ENCODE measurements at places on chromosomes 4 and X.

DNA sequence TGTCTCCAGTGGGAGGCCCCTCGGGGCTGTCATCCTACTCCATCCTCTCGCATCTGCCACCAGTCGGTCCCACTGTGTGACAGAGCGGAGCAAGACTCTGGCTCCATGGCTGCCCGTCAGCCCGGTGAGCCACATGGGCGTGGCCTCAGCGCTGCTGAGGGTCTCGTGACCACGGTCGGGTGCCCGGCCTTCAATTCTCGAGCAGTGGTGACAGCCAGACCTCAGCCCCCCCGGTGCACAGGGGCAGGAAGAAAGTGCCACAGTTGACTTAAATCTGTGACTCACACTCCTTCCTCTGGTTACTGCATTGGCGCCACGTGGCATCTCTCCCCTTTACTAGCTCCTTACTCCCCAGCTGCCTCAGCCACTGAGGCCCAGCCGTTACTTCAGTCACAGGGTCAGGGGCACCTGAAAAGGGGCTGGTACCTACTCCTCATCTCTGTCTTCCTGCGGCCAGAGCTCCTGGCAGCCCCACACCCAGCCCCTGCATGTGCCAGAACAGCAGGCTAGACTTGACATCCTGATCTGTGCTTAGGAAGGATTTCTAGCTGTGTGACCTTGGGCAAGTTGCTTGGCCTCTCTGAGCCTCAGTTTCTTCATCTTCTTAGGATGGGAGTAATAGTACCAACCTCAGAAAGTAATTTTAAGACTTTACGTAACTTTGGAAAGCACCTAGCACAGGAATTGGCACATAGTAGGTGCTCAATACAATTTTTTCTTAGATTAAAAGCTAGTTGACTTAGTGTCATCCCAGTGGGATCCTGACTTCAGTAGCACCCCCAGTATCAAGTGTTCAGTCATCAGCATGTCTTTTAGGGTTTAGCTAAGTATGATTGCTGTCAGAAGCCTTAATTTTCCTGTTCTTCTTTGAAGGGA, 66.1 kb downstream of the TNIP2 start:
- DNase-seq = no peak

GRCh38 chr4:84706286-84706685, 123.4 kb downstream of the CDS1 start:
- DNase-seq = no peak

DNA sequence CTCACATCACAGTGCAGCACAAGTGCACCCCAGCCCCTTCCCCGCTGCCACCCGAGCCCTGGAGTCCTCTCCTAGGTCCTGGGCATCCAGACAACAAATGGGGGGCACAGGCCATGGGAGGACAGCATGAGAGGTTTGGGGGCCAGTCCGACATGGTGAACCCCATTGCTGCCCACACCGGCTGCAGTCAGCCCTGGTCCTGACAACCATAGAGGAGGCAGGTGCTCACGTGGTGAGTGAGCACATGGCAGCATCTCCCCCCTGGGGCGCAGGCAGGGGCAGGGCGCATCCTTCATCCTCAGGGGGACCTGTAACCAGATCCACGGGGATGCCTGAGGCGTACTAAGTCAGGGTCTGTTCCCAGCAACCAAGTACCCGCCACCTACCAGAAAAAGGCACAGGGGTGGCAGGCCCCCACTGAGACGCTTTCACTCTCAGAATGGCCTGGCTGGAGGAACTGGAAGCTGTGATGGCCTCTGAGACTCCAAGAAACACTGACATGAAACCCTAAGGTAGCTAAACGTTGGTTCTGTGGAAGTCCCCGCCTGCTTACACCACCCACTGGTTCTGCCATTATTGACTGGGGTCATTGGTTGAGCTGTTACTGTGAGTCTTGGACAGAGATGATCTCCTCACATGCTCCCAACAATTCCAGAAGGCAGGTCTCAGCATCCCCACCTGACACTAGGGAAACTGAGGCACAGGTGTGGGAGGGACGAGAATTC, 6.5 kb downstream of the ZFYVE28 start:
- no peak for DNase-seq

- no peak for DNase-seq
These were observed 338.3 kb upstream of the TEX13C start for GRCh38 chrX:124981420-124981819.

DNA sequence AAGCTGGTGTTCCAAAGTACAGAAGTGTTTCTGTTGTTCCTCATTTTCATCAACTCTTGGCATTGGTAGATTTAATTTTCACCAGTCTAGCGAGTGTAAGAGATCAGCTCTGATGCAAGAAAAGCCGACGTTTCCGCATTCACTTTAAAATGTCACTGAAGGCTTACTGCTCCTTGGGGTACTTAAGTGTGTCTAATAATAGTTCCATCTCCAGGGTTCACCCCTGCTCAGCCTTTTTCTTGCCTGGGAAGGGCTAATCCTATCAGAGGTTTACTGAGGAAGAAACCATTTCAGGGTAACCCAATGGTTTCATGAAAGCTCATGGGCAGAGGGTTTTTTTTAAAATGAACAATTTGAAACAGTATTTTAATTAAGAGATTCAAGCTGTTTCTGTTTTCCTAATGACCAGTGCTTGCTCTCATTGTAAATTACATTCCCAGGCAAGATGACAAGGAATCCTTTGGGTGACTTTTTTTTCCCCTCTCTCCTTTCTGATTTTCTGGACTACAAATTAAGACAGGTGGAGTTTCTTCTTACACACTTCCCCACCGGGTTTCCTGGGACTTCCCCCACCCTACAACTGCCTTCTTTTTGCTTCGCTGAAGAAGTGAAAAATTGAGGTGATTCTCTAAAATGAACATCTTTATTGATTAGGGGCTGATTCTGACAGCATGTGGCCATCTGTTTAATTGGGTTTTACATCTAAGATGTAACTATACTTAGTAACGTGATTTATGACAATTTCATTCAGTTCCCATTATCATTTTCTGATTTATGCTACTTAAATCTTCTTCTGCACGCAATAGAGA, 78.7 kb upstream of the CBLL2 start:
- DNase-seq = no peak

Measured in H1 (cell line).